ENCODE measurements at places on chromosomes 7 and 10.

DNA sequence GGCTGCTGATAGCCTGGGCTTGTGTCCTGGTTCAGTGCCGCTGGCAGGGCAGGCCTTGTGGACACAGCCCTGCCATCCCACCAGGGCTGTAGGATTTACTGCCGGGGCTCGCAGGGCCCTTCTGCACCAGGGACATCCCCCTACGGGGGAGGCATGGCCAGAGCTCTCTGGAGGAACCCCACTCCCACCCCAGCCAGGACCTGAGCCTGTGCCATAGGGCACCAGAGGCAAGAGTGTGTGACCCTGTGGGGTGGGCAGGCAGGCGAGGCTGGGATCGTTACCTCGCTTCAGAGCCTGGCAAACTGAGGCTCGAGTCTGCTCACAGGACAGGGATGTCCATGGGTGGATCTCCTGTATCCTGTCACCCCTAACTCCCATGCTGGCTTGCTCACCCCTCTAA is 2.6 kb downstream of the LDB3 start:
- no peak for DNase-seq

GRCh38 chr7:48298779-48299178 is 127.5 kb downstream of the ABCA13 start:
- peak; percentile 59 for DNase-seq

- DNase-seq = no peak
These were observed 55.7 kb upstream of the RHEB start for GRCh38 chr7:151575410-151575809.

- no peak for DNase-seq
These were observed 16.3 kb upstream of the ZNF212 start for GRCh38 chr7:149223176-149223575.

- DNase-seq = no peak
These were observed 101.2 kb upstream of the RPA3 start for GRCh38 chr7:7819442-7820247.
